ENCODE measurements at places on chromosomes 16 and 17.

- DNase-seq: no peak
Measured at GRCh38 chr16:75235721-75236193, 15.7 kb downstream of the BCAR1 start.

DNA sequence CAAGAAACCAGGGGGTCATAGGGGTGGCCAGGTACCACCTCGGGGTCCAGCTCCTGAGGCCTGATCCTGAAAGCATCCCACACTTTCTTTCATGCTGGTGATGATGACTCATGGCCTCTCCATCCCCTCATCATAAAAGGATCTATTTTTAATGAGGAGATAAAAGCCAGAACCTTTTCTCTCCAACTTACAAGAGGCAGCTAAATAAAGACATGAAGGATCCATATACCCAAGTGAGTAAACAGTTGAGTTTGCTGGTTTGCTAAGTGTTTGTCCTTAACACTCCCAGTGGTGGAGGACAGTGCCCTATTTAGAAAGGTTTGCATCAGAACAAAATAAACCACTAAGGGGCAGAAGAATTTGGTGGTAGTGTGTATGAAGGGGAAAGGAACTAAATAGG is 383.8 kb downstream of the GRIN2A start:
- no peak for DNase-seq

DNA sequence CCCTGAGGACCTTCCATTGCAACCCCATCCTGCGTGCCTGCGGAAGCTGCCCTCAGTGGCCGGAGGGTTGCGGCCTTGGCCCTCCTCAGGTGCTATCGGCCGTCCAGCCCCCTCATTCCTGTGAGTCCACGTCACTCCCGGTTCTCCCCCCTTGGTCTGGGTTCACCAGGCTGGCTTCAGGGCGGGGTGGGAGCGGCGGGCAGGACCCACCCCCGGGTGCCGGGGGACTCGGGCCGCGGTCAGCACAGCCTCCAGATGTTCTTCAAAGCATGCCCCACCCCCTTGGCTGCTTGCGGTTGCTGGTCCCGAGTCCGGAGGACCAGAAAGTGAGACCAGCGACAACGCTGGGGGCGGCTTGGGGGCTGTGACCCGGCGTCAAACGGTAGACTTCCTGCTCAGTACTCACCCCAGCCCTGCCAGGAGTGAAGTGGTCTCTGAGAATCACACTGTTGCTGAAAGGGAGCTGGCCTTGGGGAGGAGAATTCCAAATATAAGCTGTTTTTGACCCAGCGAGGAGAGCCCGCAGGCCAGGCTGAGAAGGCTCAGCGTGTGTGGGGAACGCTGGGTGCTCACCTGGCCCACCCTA is 4.5 kb downstream of the ZNF469 start:
- no peak for DNase-seq

- DNase-seq: no peak
Measured at GRCh38 chr16:88656291-88656980, 5.6 kb upstream of the CYBA start.

- no peak for DNase-seq
Measured at GRCh38 chr17:76550712-76551615, 11.1 kb downstream of the PRCD start.

DNA sequence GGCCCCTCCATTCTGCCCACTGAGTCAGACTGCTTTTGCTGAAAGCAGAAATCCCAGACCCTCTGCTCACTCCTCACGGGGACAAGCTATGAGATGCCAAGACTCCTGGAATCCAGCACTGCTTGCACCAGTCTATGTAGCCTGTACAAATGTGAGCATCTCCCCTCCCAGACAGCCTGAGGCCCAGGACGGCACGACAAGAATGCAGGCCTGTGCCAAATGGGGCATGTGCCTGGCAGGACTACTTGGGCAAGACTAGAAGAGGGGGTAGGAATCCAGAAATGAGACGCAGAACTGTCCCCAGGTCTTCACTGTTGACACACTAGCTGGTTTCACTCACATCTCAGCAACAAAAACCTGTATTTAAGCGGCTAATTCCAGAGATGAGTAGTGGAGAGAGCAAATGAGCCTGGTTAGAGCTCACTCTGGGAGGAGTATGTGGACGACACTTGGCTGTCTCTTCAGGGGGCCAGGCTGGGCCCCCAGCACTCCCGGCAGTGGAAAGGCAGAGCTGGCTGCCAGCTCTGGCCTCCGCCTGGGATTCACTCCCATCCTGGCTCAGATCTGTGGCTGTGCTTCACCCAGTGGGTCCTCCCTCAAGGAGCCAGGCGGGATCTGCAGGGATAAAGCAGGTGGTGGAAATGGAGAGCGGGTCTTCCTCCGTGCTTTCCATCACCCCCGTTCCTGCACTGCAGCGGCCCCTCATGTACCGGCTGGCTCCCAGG is 2.9 kb upstream of the MYO1C start:
- DNase-seq: no peak

GRCh38 chr17:77511514-77512061 is 370.8 kb downstream of the SEC14L1 start:
- no peak for DNase-seq

- no peak for DNase-seq
Measured at GRCh38 chr16:81427219-81427618, 17.4 kb upstream of the CMIP start.

GRCh38 chr17:2239882-2240430 is 63.6 kb downstream of the SMG6 start:
- no peak for DNase-seq

DNA sequence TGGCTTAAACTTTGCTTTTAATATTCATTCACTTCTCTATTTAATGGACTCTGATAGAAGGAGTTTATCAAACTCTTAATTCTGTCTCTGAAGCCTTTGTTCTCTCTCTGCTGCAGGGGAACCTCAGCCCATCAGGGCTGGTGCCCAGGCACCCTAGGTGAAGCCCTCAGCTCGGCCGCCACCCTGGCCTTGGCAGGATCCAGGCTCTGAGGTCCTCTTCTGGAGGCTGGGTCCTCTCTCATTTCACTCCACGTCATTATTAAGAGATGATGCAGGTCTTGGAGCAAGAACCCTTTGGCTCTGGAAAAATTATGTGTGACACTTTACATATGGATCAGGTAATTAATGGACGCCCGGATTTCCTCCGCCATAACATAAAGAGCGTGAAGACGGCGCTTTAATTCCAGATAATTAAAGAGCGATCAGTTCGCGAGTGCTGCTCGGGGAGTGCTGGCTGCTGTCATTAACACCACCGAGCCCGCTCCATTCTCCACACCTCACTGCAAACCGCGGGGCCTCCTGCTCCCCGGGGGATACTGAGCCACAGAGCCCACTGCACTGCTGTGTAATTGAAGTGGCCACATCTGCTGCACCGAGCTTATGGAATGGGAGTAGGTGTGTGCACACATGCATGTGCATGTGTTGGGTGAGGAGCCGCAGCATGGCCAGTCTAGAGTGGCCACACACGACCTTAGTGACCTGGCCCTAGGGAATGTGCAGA is 259.4 kb upstream of the TNRC6C start:
- no peak for DNase-seq

GRCh38 chr17:48074322-48075081 is 26.3 kb downstream of the NFE2L1 start:
- peak; percentile 55 for DNase-seq

DNA sequence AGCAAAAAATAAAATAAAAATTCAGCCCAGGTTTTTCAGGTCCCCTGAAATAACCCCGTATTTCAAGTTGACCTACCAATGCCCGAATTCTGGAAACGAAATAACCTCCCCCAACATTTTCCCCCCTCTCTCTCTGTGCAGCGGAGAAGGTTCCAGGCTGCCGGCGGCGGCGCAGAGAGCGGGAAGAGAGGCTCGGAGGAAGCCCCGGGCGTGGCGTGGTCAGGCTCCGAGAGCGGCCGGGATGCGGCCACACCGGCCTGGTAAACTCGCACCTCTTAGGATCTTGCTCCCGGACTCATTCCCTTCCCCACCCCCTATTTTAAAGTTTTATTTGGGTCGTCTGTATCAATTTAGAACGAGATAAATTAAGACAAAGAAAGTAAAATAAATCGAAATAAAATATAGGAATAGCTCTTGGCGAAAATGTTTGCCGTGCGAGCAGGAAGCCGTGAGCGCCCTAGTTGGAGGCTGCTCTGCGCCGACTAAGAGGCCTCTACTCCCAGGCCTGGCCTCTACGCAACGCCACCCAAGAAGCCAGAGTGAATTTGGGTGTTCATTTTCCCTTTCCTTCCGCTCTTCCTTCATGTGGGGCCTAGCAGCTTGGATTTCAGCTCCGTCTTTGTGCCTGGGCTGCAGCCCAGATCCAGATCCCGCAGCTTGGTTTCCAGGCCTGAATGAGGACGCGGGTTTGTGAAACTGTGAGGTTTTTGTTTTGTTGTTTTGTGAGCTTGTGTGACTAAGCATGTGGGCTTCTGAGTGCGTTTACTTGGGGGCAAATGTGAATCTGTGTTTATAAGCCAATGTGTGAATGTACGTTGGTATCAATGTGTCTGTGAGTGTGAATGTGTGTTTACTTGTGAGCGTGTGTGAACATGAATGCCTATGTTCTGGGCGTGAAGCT is 1.5 kb upstream of the HOXB6 start:
- no peak for DNase-seq
